ENCODE measurements at places on chromosomes 1 and 21. TPM values are rescaled to one million over a fixed set of nuclear protein-coding genes. Genes with fewer than 3 reads are reported as not detected.

DNA sequence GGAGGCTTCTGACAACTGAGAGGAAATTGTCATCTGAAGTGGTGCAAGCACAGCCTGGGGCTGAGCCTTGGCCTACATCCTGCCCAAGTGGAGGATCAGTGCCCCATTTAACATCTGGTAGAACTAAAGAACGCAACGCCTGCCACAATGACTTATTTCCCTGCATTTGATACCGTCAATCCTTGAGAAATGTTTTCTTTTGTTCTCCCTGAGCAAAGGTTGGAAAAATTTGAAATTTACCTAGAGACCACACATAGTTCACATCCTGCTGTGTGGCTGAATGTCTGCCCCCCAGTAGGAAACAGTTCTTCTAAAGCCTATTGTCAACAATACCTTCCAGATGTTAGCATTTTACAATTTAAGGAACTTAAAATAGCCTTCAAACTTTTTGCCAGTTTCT, 5.6 kb upstream of the RGS4 start:
- DNase-seq = no peak

DNA sequence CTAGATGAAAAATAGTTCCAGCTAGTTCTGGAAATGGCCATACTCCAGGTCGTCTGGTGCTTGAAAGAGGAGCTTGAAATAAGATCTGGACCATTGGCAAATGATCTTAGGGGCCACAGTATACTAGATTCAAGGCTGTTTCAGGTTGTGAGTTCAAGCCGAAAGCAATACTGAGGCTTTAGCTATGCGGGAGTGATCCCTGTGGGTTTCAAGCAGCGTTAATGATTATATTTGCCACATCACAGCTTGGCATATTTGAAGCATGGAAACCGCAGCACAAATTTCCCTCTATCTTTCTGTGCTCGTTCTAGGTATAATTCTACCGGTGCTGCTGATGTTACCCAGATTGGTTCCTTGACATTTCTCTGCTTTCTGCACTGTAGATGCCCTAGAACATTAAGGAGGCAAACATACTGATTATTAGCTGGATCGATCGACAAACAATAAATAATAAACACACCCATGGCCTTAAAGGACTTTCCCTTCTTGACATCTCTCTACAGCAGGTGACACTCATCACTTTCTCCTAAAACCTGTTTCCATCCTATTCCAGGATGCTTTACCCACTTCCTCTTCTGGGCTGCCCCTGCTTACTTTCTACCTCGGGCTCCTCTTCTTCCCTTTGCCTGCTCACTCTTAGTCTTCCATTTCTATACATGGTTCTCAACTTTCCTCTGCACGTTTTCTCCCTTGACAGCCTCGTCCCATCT, 40.6 kb upstream of the LYST start:
- DNase-seq = no peak

The CACNA1E gene
- total RNA-seq = not detected

The SASS6 gene
- total RNA-seq = 1.6 TPM

The CASQ1 gene
- not detected for total RNA-seq

GRCh38 chr1:214492401-214493075, 58.9 kb downstream of the PTPN14 start:
- DNase-seq = no peak

The EXTL1 gene
- not detected for total RNA-seq

The GRIK1 gene
- not detected for total RNA-seq

GRCh38 chr1:47443530-47444296, 5.9 kb downstream of the FOXD2 start:
- no peak for DNase-seq

DNA sequence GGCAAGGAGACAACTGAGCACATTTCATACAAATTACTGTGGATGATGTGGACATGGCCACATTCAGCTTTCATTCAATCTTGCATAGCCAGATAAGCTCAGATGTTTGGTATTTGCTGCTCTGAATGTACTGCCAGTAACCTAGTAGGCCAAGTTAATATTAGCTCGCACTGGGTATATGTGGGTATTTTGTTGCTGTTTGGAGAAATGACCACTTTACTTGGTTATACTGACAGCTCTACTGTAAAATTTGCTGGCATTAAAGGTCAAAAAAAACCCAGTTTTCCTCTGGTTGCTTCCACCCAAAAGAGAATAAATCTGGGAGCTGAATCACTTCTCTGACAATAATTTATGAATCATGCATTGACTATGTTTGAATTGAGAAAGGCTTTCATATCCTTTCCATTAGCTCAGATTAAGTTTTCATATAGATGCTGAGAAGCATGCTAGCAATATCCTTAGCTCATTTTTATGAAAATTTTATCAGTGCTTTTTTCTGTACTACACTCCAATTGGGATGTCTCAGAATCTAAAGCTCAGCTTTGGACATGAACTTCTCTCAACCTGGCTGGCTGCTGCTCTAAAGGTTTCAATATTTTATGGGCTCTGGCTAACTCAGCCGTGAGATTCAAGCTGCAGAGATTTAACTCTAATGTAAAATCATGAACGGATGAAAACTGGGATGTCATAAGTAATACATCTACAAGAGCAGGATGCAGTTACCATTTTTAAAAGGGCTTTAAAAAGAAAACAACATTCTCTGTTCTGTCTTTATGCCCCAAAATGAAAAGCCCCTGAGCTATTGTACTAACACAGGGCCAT, 330.0 kb downstream of the BARHL2 start:
- DNase-seq = peak; percentile 73

- DNase-seq = no peak
These were observed 15.4 kb upstream of the NASP start for GRCh38 chr1:45568421-45568820.

- no peak for DNase-seq
These were observed 136.8 kb downstream of the GLIS1 start for GRCh38 chr1:53601867-53602775.

- no peak for DNase-seq
These were observed 427.7 kb downstream of the LRRIQ3 start for GRCh38 chr1:73770109-73770905.

GRCh38 chr1:84930329-84930728, 37.3 kb upstream of the LPAR3 start:
- DNase-seq = no peak

The MYOM3 gene
- total RNA-seq = under 0.01 TPM

GRCh38 chr1:76135835-76136234, 61.3 kb downstream of the ST6GALNAC3 start:
- DNase-seq = no peak

The RASAL2 gene
- total RNA-seq = 9.7 TPM

The FTCD gene
- not detected for total RNA-seq

DNA sequence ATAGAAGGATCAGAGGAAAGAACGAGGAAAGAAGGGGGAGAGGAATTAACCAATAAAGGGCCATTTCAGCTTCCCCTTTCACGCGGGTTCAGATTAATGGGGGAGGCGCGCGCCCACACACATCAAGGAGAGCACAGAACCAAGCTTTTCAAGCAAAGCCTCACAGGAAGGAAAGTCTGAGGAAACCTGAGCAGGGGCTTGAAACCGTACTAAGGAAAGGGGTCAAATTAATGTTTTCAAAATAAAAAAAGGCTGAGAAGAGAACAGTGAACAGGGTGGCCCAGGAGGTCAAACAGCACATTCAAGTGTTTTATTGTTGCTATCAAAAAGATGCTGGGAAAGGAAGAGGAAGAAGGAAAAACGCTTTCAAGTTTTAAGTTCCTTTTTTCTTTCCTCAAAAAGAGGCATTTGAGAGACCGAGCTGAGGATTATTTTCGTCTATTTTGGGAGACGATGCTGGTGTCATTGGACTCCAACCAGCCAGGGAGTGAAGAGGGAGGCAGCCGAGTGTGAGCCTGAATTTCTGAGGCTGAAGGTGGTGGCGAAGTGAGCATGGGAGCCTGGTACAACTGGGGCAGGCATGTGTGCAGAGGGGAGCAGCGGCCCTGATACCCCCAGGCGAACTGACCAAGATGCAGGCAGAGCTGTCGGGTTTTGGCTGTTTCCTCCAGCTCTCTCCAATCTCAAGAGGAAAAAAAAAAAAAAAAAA, 88.4 kb downstream of the PROX1 start:
- DNase-seq = no peak

DNA sequence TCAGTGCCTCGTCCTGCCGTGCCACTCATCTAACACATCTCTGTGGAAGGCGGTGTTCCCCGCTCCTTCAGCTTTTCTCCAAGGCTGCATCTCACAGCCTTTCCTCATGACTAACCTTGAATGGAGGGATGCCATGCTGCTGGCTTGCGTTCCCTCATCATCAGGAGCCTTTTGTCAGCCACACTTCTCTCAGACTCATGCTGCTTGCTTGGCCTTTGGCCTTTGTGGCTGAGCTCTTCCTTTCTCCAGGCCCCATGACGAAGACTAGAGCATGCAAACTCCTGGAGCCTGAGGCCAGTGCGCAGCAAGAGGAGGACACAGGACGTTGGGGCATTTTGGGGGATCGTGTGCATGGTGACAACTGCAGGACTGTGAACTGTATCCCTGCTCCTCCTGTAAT, 70.8 kb downstream of the SYT2 start:
- no peak for DNase-seq
